ENCODE measurements at places on chromosomes 4 and X.

DNA sequence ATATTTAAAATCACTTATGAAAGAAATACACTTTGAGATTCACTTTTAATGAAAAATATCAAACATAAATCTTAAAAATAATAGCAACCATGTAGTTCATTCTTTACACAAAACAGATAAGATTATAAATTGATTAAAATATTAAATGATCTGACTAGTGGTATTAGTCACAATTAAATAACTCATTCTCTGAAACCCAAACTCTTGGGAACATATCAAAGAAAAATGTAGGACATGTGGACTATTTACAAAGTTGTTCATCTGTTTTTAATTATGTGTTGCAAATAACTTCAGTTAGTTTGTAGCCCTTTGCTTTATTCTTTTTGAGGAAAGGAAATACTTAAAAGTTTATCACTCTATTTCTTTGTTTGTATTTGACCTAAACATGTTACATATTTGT lies 9.5 kb upstream of the GUCY1A1 start:
- no peak for DNase-seq

DNA sequence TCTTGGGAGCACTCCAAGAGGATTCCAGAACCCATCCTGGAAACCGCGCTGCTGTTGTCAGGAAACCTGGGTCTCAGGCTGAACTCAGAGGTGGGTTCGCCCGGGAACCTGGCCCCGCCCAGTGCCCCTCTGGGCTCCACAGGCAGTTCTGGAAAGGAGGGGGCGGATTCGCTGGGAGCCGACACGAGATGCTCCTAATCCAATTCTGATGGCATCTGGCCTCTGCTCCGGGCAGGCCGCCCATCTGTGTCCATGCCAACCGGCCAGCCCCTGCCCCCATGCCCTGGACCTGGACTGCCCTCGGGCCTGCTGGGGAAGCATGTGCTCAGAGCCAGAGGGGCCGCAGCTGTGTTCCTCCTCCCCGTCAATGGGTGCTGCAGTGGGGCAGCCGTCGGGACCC lies 21.0 kb downstream of the ATP2B3 start:
- no peak for DNase-seq

DNA sequence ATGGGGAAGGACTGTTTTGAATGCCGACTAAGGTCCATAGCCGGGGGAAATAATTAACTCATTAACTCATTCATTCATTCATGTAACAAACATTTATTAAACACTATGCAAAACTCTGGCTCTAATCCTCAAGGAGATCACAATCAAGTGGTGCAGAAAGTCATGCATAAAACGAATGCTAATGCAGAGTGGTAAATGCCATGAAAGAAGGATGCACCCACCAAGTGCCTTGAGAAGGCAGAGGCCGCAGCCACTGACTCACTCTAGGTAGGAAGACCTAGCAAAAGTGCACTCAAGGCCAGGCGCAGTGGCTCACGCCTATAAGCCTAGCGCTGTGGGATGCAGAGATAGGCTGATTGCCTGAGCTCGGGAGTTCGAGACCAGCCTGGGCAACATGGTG lies 22.9 kb downstream of the SLITRK2 start:
- DNase-seq: no peak

GRCh38 chr4:76748649-76749048 lies 149.3 kb downstream of the SOWAHB start:
- DNase-seq: no peak

GRCh38 chrX:31353095-31353494 lies 281.3 kb upstream of the FTHL17 start:
- no peak for DNase-seq

DNA sequence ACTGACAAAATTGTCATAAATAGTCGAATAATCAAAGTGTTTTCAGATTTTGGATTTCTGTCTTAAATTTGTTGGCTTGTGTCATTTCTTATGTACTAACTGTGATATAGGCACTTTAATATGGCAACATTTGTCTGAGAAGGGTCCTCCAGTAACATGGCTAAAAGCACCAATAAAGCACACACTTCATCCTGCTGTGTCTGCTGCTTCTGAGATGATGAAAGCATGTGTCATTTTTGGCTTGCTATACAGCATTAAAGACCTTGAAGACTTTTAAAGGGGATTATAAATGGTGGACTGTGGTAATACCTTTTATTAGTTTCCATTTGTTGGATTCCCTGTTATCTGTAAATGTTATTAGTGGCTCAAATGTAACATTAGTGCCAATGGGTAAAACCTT lies 551.8 kb upstream of the GRID2 start:
- no peak for DNase-seq

GRCh38 chr4:115851918-115852766 lies 738.7 kb upstream of the NDST4 start:
- no peak for DNase-seq

DNA sequence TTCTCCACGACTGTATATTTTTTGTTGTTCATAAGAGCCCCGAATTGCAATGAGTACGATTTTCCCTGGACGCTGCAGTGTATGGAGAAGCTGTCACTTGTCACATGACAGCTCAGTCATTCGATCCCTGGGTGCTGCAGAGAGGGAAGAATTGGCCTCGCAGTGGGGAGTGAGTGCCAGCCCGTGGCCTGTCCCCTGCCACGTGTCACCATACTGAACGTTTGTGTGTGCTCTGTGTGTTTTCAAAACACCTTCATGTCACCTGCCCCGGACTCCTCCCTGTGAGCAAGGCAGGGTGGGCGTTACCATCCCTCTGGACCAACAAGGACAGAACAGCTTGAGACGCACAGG lies 77.9 kb downstream of the TBL1X start:
- no peak for DNase-seq

DNA sequence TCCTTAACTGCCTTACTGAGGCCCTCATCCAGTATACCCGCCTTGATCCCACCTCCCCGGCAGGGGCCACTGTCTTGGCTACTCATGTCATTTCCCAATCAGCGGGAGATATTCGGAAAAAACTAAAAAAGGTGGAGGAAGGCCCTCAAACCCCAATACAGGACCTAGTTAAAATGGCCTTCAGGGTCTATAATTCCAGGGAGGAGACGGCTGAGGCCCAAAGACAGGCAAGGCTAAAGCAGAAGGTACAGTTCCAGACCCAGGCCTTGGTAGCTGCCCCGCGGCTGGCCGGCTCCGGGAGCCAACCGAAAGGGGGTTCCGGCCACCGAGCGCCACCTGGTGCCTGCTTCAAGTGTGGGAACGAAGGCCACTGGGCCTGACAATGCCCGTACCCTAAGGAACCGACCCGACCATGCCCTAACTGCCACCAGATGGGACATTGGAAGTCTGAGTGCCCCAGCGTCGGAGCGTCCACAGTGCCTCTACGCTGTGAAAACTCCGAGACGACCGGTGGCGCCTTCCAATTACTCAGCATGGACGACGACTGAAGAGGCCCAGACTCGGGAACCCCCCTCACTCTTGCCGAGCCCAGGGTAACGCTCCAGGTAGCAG lies 959.6 kb downstream of the RPA4 start:
- no peak for DNase-seq

DNA sequence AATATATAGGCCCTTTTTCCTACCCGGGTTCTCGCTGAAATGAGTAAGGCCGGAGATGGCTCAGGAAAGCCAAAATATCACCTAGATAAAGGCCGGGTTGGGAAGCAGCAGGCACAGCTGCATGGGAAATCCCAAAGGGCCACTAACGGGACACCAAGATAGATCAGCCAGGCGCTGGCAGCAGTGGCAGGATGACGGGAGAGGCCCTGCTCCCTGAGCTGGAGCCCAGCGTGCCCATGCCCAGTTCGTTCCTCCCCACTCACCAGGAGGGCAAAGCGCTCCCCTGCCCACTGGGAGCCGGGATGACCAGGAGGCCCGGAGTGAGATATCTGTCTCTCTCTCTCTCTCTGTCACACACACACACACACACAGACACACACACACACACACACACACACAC lies 109.8 kb downstream of the DCTD start:
- DNase-seq: no peak

DNA sequence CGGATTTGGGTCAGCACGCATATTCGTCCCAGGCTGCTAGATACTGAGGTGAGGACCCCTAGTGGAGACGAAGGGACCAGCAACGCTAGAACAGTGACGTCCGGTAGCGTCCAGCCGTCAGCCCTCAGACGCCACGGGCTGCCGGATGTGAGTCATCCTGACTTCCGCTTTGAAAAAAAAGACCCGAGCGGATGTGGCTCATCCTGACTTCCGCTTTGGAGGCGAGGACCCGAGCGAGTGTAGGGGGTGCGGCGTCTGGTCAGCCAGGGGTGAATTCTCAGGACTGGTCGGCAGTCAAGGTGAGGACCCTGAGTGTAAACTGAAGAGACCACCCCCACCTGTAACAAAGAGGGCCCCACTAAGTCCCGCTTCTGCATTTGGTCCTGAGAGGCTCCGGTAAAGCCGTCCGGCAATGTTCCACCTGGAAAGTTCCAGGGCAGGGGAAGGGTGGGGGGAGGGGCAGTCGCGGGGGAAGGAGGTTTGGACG lies at the start of gene MAGEB2:
TSS of gene MAGEB2 (plus strand) at position 207 of the 487 bp plus-strand sequence. CDS start 3,018 bp downstream, outside the sequence.
- no peak for DNase-seq

DNA sequence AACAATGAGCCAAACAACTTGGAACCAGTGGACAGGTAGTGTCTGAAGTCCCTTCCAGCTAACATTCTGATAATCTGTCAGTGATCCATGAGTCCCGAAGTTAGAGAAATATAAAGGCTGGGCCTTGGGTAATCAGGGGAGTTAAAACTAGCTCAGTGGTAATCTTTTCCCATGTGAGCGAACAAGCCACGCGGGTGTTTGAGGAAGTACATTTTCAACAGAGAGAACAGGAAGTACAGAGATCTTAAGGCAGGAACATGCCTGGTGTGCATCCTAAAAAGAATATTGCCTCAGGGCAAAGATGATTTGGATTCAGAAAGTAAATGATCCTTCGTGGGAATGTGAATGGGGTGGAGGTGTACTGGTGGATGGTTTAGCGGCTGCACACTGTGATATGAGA lies 42.9 kb downstream of the FNIP2 start:
- no peak for DNase-seq

DNA sequence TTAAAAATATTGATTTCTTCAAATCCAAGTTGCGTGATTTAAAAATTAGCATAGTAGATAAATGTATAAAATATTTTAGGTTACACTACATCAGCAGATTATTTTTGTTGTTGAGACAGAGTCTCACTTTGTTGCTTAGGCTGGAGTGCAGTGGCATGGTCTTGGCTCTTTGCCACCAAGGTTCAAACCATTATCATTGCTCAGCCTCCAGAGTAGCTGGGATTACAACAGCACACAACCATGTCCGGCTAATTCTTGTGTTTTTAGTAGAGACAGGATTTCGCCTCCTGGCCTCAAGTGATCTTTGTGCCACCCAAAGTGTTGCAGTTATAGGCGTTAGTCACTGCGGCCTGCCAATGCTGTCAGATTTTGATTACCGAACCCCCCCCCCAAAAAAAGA lies 1390.5 kb upstream of the TENM3 start:
- no peak for DNase-seq

GRCh38 chr4:174216799-174217272 lies 66.6 kb downstream of the FBXO8 start:
- no peak for DNase-seq

DNA sequence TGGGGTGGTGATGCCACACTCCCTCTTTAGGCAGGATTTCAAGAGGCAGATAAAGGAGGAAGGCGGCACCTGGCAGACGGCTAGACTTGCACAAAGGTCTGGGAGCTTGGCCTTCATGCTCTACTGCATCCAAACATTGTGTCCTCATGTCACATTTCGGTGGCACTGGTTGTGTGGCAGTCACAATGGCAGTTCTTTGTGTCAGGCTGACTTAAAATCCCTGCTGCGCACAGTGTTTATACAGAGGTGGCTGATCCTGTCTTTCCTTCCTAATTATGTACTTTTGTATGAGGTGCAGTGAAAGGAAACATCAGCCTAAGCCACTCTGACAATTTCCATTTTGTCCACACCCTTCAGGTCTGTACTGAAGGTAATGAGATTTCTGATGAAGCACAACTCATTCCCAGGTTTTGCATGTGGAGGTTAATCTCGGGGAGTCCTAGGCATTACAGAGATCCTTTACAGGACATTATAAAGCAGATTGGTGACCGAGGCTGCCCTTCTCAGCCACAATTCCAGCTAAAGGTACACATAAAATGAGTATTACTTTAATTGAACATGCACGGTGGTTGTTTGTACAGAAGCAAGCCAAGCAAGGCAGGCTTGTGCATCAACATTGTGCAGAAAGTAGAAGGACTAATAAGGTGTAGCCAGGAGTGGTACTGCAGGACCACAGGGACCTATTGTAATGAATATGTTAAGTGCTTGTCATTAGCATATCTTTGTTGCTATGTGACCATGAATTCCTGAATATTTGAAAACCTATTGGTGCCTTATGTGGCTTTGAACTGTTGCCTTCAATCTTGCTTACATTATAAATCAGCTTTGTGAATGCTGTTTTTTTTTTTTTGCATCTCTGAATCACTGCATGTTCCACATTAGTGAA lies 147.6 kb downstream of the STK32B start:
- no peak for DNase-seq

GRCh38 chrX:2463973-2464676 lies 36.7 kb downstream of the DHRSX start:
- DNase-seq: no peak

- DNase-seq: no peak
Measured at GRCh38 chr4:11543706-11544105, 115.0 kb upstream of the HS3ST1 start.

Measured in 8988T (cell line).